Stimulated activated CD4-positive, alpha-beta T cell treated with anti-CD3 and anti-CD28 coated beads, Interleukin-15, amount 100 ng/mL, for 48 hours (primary cell): ENCODE measurements at places on chromosomes 6 and 20.

- DNase-seq, result no peak
Measured at GRCh38 chr6:56725254-56725653, 82.6 kb upstream of the DST start.

- no peak for DNase-seq
Measured at GRCh38 chr20:59561228-59561605, 43.1 kb upstream of the PHACTR3 start.

GRCh38 chr20:37630166-37630565 lies 63.7 kb upstream of the CTNNBL1 start:
- DNase-seq, result no peak

DNA sequence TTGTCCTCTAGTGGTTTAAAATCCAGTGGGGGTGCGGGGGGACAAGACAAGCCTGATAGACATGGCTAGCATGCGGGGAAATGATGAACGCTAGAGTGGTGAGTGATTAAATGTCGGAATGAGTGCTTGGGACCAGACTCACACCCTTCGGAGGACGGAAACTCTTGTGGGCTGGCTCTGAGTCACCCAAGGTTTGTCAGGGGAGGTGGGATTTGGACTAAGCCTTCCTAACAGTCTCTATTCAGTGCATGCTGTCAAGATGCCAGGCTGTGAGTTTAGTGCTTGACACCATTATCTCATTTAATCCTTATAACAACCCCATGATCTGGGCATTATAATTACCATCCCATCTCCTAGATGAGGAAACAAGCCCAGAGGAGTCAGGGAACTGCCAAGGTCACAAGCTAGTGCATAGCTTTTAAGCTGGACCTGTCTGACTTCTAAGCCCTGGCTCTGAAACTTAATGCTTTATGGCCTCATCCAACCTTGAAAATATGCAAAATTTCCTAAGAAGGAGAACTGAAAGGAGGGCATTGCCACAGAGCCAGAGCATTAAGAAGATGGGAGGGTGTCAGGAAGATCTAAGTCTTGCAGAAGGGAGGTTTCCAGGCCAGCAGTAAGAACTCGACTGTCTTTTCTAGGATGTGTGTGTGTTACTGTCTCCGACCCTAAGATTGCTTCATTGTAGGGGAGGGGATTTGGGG lies 168.7 kb upstream of the LRFN2 start:
- DNase-seq, result no peak

GRCh38 chr6:100432136-100432535 lies 32.6 kb downstream of the SIM1 start:
- DNase-seq, result no peak

GRCh38 chr6:155004017-155004416 lies 8.9 kb downstream of the TIAM2 start:
- no peak for DNase-seq

GRCh38 chr6:52138284-52138683 lies 47.9 kb upstream of the IL17A start:
- no peak for DNase-seq
